NCI-H2107 (cell line): ENCODE measurements at places on chromosomes 5 and 9.

- DNase-seq = no peak
Observed at GRCh38 chr9:69564557-69564956, 107.6 kb downstream of the APBA1 start.

DNA sequence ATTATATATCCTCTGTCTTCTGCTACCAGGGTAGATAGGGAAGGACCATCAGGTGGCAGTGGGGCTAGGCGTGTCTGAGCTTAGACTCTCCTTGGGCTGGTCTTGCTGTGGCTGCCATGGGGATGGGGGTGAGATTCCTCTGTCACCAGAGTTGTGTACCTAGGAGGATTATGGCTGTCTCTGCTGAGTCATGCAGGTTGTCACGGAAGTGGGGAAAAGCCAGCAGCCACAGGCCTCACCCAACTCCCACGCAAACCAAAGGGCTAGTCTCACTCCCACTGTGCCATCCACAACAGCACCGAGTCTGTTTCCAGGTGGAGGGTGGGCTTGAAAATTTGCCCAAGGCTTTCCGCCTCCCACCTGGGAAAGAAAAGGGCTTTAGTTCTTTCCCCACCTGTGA is 476.1 kb downstream of the CYLC2 start:
- no peak for DNase-seq

GRCh38 chr5:58736214-58736613 is 153.3 kb downstream of the RAB3C start:
- DNase-seq = no peak

- DNase-seq = no peak
Observed at GRCh38 chr5:168023191-168023590, 268.3 kb upstream of the WWC1 start.

DNA sequence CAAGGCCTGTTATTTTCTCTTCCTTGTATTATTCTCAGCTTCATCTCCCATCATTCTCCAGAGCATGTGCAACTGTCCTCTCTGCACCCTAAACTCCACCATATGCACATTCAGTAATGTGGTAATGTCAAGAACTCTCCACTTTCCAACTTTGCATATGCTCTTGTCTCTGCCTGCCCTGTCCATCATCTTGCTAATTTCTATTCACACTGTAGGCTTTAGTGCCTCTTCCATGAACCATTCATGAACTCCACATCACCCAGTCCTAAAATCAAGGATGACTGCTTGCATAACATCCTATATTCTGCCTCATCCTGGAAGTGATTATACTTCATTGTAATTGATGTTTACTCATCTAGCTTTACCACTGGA is 354.8 kb downstream of the PDE4D start:
- no peak for DNase-seq

DNA sequence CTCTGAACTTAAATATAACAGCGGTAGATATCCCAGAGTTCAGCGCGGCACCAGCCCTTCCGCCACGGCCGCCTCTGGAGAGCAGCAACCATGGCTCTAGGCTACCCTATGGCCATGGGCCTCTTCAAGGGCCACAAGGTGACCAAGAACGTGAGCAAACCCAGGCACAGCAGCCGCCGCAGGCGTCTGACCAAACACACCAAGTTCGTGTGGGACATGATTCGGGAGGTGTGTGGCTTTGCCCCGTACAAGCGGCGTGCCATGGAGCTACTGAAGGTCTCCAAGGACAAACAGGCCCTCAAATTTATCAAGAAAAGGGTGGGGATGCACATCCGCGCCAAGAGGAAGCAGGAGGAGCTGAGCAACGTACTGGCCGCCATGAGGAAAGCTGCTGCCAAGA is 229.0 kb downstream of the ACTL7B start:
- no peak for DNase-seq

DNA sequence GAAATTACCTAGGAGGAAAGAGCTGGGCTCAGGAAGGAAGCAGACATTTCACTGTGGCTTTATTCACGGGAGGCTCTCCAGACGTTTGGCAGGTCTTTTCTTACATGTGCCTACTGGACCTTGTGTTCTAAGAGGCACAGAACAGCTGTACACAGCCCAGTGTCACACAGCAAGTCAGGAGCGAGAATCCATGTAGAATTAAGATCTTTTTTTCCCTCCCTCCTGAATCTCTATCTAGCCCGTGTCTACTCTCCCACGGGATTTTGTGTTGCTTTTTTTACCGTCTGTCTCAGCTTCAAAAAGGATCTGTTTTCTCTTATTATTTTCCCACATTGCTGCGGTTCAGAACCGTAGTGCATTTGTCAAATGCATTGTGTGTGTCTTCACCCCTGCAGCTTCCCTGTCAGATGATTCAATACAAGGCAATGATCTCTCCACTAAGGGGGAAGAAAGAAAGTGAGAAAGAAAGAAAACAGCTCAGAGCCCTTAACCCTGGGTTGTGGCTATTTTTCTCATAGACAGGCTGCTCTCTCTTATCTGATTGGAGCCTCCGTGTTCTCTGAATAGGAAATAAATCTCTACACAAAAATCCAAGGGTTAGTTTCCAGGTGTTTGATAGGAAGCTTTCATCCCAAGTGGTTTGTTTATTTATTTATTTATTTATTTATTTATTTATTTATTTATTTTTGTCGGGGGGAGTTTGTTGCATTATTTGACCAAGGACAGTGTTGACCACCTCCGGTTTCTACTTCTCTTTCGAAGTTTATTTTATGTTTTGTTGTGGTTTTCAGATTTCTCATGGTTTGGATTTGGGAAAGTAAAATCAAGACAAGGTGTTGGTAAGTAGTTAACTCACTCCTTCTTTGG is 191.0 kb downstream of the NTRK2 start:
- DNase-seq = no peak

DNA sequence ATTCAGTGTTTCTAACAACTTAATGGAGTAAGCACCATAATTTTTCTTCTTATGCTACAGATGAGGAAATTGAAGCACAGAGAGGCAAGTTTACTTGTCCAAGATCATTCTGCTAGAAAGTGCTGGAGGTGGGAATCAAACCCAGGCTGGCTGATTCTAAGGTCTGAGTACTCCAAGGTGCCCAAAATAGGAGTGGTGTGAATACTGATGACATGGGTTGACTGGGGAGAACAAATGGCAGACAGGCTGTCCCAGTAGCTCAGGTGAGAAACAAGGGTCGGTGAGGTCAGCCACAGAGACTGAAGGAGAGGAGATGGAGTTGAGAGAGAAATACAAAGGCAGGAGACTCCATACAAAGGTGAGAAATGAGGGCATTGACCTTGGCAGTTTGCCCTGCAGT is 144.5 kb upstream of the EGFLAM start:
- no peak for DNase-seq

DNA sequence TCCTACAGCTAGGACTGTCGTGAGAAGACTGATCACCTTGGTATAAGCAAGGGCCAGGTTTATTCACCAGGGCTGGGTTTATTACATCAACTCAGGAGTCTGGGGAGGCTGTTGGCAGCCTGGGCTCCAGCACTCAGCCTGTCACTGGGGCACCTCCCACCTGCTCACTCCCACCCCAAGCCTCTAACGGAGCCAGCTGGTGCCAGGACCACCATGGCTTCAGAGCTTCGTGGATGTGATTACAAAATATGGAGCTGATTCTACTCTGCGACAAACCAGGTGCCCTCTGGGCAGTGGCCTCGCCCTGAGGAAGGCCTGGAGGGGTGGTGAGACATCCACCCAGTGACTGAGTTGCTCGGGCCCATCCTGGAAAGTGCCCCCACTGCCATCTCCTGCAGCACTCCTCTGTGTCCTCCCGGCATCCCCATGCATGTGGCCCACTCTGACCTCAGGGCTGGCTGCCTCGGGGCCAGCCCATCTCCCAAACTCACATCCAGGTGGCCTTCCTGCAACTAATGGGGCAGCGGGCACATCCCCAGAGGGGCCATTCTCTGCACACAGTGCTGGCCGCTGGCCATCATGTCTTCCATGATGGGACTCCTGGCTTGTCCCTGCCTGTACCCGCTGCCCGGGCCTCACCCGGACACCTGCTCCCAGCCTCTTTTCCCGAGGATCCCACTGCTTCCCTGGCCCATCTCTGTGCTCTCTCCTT is 49.6 kb downstream of the SECISBP2 start:
- no peak for DNase-seq

DNA sequence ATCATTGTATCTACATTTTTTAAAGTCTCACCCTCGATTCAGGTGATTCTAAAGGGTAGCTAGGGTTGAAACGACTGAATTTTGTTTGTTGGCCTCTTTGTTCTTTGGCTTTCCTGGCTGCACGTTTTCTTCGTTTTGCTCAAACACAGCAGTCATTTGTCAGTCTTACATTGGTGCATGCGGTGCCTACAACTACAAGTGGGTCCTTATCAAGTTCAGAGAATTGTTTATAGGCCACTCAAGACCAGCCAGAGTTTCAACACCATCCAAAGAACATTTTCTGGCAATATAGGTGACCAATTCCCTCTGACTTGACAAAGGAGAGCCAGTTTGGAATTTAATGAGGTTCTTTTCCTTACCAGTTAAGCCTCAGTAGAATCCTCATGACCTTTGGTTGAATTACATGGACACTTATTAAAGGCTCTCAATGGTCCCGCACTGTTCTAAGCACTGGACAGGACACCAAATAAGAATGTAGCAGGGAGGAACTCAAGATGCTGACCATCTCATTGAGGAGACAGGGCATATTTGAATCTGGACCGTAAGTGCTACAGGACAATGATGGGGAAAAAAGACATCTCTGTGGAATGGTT is 119.0 kb upstream of the DMRT1 start:
- no peak for DNase-seq
